ENCODE measurements at places on chromosomes 7 and 10.

DNA sequence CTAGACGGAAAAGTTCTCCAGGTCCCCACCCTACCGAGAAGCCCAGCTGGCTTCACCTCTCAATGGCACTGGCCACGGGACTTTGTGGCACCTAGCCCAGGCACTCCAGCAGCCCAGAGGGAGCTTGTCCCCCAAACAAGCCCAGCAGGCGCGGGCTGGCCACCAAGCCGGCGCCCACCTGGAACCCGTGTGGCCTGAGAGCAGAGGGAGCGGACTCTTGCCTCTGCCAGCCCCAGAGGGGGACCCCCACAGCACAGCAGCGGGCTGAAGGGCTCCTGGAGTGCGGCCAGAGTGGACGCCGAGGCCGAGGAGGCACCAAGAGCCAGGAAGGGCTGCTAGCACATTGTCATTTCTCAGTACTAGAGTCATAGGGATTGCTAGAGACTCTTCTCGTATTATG lies 671.4 kb downstream of the CNTNAP2 start:
- no peak for DNase-seq

GRCh38 chr10:93062514-93063143 lies 2.0 kb downstream of the CYP26C1 start:
- peak; percentile 36 for DNase-seq

- peak; percentile 32 for DNase-seq
Observed at GRCh38 chr10:4652111-4653010, 173.6 kb upstream of the AKR1E2 start.

DNA sequence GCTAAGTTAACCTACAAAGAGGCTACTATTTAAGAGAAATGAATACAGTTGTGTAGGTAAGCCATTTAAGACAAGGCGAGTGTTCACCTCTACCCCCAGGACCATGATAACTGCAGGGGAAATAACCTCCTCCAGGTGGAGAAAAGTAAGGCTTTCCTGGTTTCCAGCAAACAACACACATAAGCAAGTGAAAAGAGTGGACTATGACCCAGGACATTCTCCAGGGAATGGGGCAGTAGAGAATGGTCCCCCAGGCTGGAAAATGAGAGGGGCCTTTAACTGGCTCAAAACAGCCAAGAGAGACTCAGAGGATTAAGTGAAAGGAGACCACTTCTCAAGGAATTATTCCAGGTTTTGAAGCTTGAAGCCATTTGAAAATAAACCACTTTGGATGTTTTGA lies 101.0 kb upstream of the GJD4 start:
- no peak for DNase-seq

DNA sequence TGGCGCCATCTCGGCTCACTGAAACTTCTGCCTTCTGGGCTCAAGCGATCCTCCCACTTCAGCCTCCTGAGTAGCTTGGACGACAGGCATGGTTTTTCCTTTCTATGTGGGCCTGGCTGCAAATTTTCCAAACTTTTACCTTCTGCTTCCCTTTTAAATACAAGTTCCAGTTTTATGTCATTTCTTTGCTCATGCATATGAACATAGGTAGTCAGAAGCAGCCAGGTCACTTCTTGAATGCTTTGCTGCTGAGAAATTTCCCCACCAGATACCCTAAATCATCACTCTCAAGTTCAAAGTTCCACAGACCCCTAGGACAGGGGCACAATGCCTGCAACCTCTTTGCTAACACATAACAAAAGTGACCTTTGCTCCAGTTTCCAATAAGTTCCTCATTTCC lies 21.6 kb upstream of the RPEL1 start:
- no peak for DNase-seq

- DNase-seq: no peak
Observed at GRCh38 chr7:64951250-64951848, 39.5 kb downstream of the ZNF117 start.

All from stimulated activated CD4-positive, alpha-beta T cell treated with anti-CD3 and anti-CD28 coated beads, Interleukin-12 subunit alpha, Interleukin-12 subunit beta, amount 100 ng/mL, for 4 hours (primary cell).